ENCODE measurements at places on chromosomes 7 and 10.

DNA sequence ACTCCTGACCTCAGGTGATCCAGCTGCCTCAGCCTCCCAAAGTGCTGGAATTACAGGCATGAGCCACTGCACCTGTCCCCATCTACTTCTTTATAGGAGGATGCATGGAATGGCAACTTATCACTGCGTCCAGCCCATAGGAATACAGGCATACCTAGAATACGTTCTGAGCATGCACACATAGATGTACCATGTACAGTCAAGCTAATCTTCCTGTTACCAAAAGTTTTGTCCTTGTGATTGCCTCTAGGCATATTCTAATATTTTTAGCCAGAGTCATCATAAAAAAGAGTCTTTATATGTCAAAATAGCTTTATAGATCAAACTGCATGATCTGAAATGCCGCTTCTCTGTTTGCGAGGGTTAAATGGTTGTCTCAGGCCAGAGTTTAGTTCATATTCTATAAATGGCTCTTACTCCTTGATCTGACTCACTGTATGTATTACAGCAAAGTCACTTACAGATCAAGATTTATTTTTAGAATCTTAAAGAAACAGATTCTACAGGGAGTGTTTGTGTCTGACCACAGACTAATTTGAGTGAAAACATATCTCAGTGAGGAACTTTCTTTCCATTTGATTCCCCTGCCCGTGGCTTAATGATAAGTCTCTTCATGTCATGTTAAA lies 210.9 kb downstream of the CREB5 start:
- no peak for DNase-seq

DNA sequence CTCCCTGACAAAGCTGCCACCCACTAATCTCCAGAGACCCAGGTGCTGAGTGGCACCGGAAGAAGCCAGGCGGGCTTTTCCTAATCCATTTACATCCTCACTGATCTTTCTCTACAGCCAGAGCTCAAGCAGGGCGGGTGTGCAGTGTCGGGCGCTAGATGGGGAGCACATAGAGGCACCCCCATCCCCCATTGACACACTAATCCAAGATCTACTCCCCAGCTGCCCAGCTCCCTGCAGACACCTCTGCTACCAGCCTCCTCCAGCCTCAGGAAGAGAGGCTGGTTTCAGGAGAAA lies 22.2 kb downstream of the FRMPD2 start:
- peak; percentile 25 for DNase-seq

GRCh38 chr10:90561666-90562065 lies 296.2 kb downstream of the HTR7 start:
- no peak for DNase-seq

- DNase-seq = no peak
Observed at GRCh38 chr10:104037261-104037951, 48.3 kb downstream of the COL17A1 start.

DNA sequence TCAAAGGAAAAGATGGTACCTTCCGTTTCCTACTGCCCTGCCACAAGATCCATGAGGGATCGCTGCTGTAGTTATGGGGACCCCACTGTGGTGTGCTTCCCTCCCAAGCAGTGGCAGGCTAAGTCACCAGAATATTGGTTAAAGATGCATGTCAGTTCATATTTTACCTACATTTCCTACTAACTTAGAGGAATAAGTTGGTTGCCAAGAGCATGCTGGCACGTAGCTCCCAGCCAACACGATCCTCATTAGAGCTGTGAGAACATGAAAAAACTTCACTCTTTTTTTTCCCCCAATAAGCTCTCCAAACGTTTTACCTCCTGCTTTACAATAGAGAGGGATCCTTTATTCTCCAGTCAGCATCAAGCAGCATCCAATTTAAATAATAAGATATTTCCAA lies 203.7 kb downstream of the TRIL start:
- no peak for DNase-seq

DNA sequence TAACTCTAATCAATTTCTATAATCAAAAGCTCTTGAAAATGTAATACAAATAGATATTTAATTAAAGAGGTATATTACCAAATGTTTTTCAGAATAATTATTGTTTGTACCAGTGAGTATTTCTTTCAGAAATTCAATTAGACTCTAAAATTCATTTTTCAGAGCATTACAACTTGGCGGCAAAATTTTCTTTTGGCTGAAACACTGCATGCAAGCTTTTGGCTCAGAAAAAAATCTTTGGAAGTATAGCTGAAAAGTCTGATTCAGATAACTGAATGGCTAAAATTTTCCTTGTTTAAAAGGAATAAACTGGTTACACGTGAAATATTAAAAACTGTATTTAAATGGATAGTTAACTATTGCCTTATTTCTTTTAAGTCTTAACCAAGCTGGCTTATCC lies 202.6 kb upstream of the KAT6B start:
- no peak for DNase-seq

DNA sequence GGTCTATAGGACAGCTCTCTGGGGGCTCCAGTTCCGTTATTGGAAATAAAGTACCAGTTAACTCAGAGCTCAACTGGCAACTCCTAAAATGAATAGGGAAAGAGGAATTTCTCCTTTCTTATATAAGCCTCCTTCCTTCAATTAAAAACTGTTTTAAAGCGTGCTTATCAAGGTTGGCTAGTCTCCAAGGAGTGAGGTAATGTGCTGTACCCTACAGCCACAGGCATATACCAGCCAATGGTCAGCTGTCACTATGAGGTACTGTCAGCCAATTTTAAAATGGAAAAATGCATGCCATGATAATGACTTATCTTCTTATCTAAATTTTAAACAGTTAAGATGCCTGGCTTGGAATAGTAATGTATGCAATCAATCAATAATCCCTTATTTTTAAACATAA lies 76.2 kb downstream of the PLCE1 start:
- no peak for DNase-seq

- DNase-seq = no peak
Observed at GRCh38 chr7:100093054-100093453, 4.3 kb downstream of the COPS6 start.

- DNase-seq = no peak
Observed at GRCh38 chr10:79103585-79103984, 34.8 kb downstream of the ZMIZ1 start.

- no peak for DNase-seq
Observed at GRCh38 chr7:82129091-82129490, 314.5 kb downstream of the CACNA2D1 start.

GRCh38 chr10:44280226-44281014 lies 104.5 kb downstream of the CXCL12 start:
- no peak for DNase-seq

DNA sequence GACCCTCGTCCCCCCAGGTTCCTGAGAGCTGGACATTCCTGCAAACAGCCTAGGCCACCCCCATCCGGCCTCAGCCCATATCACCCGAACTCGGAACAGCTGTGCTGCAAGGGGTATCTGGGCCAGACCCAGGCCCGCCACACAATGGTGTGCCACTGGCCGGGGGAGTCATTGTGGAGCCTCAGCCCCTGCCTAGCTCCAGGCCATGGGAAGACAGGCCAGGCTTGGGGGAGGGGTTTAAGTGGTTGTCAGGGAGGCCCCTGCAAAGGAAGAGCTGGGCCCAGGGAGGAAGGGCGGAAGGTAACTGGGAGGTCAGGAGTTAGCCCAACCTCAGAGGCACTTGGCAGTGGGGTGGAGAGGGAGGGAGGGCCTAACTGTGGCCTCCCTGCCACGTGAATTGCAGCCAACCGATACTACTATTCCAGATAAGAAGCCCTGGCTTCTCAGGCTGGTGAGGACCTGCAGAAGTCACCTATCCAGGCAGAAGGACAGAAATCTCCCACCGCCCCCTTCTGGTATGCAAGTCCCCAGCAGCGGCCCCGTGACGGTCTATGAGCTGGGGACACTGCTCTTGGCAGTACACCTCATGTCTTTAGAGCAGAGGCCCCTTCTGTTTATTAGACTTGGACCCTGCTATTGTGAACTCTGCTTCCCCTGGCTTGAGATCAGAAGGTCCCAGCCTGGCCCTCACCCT lies 26.8 kb downstream of the VSIR start:
- DNase-seq = no peak

DNA sequence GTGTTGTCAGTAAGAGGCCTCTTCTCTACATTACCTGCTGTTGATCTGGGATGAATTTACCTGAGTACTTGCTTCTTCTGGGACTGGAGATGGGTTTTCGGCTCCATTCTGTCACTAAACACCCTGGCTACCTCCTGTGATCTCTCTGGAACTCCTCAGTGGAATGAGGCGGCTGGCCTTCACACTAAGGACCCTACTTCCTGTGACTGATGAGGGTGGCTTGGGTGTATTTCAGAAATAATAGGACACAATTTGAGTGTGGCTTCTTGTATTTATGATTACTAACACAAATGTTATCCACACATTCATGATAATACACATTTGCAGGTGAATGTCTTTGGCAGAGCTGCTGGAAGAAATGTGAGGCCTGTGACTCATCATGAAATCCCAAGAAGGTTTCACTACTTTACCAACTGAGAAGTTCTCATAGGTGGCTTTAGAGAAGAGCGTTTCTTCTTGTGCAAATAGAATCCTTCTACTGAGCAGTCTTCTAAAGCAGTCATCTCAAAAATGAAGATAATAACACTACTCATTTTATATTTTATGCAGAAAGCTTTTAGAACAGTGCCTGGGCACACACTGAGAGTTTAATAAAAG lies 21.3 kb upstream of the EVX1 start:
- no peak for DNase-seq

- DNase-seq = no peak
Observed at GRCh38 chr10:36087006-36088005, 445.2 kb upstream of the FZD8 start.

DNA sequence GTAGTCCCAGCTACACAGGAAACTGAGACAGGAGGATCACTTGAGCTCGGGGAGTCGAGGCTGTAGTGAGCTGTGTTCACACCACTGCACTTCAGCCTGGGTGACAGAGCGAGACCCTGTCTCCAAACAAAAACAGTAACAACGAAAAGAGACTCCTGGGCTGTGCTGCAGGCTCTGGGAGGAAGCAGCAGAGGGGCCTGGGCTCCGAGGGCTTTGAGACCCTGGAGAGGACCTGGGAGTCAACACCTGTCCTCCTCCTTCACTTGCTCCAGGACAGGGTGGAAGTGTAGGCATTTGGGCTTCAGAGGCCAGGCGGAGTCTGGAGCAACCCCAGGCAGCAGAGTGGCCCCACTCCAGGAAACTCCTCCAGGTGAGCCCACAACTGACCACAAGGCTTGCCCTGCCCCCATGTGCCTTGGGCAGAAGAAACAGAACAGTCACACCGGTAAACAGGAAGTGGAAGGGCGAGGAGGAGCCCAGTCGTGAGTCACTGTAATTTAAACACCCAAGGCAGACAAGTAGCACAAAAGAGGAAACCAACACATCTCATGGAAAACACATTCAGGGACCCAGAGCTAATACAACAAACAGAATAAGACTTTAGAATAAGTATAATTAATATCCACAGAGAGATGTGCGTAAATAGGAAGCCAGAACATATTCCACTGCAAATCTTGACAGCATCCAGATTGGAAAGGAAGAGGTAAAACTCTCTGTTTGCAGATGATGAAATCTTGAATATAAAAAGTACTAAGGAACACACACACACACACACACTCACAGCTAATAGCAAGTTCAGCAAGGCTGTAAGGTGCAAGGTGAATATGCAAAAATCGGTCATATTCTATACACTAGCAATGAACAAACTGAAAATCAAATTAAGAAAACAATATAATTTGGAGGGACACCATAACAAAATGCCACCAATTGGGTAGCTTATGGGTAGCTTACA lies 20.5 kb upstream of the RASGEF1A start:
- no peak for DNase-seq

- DNase-seq = no peak
Observed at GRCh38 chr7:86786376-86786775, 142.7 kb downstream of the GRM3 start.

GRCh38 chr10:109062371-109062770 lies 860.9 kb downstream of the XPNPEP1 start:
- no peak for DNase-seq

GRCh38 chr10:99926925-99927720 lies 82.6 kb downstream of the DNMBP start:
- DNase-seq = no peak

- no peak for DNase-seq
Observed at GRCh38 chr10:71423901-71424300, 27.2 kb downstream of the CDH23 start.

GRCh38 chr7:120825576-120825975 lies 32.4 kb downstream of the TSPAN12 start:
- DNase-seq = no peak

DNA sequence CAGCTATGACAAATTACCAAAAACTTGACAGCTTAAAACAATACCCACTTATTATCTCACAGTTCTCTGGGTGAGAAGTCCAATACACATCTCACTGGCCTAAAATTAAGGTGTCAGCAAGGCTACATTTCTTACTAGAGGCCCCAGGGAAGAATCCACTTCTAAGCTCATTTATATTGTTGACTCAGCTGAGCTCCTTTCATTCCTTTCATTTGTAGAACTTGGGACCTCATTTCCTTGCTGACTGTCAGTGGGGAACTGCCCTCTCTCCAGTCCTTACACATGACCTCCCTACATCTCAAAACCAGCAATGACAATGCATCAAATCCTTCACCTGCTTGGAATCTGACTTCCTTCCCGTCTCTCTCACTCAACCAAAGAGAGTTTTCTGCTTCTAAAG lies 240.3 kb downstream of the IPMK start:
- DNase-seq = no peak

GRCh38 chr7:26891400-26892350 lies 27.3 kb upstream of the SKAP2 start:
- no peak for DNase-seq

DNA sequence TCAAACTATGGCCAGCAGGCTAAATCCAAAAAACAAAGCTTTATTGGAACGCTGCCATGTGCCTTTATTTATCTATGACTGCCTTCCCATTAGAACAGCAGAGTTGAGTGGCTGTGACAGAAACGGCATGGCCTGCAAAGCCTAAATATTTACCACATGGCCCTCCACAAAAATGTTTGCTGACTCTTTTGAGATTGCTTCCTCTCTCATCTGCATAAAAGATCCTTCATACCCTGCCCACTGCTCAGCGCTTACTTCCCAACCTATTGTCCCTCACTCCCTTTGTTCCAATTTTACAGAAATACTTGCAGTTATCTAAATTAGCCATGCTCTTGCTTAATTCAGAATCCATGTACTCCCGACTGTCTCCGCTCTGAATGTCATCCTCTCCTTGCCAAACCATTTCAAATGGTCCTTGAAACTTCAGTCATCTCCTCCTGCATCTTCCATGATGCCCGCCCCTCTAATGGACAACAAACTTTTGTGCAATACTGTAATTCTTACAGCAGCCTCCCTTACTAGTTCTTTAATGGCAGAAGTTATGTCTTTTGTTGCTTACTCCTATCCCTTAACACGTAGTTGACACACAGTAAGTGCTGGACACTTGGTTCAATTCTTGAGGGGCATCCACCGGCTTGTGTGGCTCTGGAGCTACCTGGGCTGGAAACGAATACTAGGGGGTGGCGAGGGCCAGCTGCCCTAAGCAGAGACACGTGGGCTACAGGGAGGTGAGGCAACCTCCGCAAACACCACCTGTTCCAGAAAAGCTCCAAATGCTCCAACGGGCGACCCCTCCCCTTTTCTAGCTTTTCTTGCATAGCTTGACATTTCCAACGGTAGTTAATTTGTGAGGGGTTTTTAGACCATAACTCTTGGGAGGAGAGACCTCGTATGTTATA lies 832 bp downstream of the XRCC2 start:
- DNase-seq = no peak

- DNase-seq = no peak
Observed at GRCh38 chr10:129030996-129031843, 435.8 kb upstream of the MGMT start.

GRCh38 chr10:124802313-124802675 lies 675 bp downstream of the ABRAXAS2 start:
- DNase-seq = no peak
